NCI-H1930 (cell line): ENCODE measurements at places on chromosomes 3 and 15.

DNA sequence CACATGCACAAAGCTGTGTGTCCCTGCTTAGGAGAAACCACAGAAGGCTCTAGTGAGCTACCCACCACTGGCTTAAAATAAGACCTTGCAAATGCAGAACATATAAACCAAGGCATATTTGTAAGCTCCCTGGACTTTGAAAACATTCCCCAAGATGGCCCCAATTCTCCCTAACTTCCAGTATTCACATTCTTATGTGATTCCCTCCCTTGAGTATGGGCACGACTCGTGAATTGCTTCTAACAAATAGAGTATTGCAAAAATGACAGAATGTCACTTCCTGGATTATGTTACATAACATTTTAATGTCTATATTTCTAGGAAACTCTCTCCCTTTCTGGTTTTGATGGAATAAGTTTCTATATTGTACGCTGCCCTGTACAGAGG, 131.8 kb upstream of the MCTP2 start:
- no peak for DNase-seq

- no peak for DNase-seq
Measured at GRCh38 chr15:51310064-51310463, 28.3 kb downstream of the CYP19A1 start.

GRCh38 chr3:50211930-50212329, 6.9 kb downstream of the SLC38A3 start:
- no peak for DNase-seq

GRCh38 chr15:69015591-69015990, 1.1 kb downstream of the NOX5 start:
- no peak for DNase-seq

DNA sequence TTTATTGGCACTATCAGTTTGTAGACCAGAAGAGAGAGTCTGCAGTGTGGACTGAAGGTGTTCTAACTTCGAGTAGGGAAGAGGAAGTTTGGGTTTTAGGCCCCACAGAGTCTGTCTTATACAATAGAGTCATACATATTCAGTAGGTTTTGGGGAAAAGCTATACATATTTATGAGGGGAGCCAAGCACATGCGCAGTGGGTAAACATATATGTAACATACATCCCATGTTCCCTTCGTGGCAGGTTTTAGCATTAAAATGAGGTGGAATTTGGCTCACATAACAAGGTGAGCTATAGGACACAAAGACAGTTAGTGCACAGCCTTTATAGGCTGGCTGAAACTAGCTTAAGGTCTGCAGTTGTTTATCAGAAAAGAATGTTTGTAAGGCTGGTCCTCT, 4.9 kb downstream of the GALK2 start:
- no peak for DNase-seq

- DNase-seq, result no peak
Measured at GRCh38 chr15:68930268-68931022, at the start of gene SPESP1. Gene SPESP1 (plus strand): TSS chr15:68930525. CDS start chr15:68930654, 129 bp downstream.

DNA sequence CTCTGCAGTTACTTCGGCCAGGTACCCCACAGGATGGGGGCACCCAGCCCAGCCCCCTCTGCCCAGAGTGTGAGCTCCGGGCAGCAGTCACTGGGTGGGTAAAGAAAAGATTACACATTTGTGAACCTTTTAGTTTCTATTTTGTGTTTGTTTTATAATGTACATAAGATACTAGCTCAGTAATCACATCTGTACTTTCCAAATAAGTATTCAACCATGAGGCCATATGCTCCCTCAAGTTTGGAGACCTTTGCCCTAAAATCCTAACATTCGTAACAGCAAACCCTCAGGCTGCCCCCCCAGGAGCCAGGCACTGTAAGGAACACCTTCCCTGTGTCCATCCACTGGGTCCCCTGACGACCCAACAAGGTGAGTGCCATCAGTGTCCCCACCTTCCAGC, 68.3 kb upstream of the SLC6A6 start:
- DNase-seq, result no peak

- DNase-seq, result no peak
Measured at GRCh38 chr3:48372377-48372770, 355 bp downstream of the FBXW12 start.

DNA sequence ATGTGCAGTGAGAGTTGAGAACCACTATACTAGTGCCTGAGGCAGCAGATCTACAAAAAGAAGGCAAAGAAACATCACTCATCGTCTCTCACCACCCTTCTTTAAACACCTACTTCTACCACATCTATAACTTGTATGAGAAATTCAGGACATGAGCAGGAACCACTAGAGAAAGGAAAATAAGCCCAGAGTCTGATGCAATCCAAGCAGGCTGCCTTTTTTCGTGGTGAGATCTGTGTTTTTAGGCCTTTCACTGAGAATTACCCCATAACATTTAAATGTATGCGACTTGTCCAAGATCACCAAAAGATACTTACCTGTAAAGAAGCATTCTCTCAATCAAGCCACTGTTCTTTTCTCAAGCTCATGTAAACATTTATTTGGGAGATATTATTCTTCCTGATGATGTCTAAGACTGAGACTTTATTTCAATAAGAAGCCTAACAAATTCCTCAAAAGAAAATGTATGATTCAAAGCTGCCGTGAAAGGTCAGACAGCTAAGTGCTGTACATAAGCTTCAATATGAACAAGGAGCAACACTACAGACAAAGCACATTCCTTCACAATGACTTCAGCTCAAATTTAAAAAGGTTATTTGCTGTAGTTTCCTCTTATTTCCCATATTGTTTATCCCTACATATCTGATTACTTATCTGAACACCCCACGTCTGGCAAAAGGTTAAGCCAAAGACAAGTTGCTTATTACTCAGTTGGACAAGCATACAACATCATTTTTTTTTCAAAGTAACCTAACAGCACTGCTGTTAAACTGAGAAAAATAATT, 16.5 kb downstream of the SPICE1 start:
- DNase-seq, result no peak

GRCh38 chr3:184899953-184900595, 88.1 kb downstream of the VPS8 start:
- DNase-seq, result no peak

DNA sequence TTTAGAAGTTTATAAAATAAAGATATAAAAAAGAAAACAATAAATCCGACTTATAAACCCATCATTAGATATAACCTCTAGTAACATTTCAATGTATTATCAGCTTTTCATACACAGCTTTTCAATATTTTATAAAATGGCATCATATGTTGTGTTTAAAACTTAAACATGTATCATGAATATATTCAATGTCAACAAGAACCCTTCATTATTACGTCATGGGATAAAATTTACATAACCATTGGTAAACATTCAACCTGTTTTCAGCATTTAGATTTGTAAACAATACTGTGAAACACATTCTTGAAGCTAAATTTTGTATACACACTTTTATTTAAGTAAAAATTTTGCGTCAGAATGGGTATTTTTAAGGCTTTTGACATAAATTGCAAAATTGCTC, 153.4 kb upstream of the SOX14 start:
- DNase-seq, result no peak

GRCh38 chr3:65902304-65902793, 136.4 kb downstream of the MAGI1 start:
- DNase-seq, result no peak
